Adipocyte (in vitro differentiated cells): ENCODE measurements at places on chromosomes 2 and 18.

GRCh38 chr18:30970196-30970816 is 72.2 kb downstream of the DSC3 start:
- peak; percentile 24 for DNase-seq

DNA sequence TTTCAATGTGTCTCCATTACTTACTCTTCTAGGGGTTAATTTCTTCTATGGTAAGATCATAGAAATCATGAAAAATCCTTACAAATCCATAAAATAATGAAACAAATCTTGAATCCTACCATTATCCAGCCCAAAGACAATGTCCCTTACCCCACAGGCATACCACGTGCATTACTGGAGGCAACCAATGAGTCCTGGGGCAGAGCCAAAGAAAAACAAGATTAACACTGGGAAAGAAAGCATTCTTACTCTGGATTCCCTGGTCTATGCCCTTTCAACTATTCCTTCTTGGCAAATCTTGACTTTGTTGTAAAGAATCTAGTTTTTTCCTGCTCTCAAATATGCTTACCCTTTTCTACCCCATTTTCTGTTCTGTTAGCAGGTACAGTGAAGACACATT is 3.1 kb upstream of the GALNT1 start:
- peak; percentile 34 for DNase-seq

DNA sequence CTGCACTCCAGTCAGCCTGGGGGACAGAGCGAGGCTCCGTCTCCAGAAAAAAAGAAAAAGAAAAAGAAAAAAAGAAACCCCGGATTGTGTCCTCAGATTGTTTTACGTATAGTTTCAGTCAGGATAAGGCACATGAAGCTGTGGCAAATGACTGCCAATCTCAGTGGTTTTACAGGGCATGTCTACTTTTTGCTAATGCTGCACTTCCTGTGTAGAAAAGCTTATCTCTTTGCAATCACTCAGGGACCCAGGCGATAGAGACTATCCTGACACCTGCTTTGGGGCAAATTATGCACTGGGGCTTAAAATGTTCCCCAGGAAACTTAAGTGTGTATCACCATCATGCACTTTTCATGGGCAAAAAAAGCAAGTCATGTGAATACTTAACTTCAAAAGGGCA is 103.7 kb upstream of the MEIS1 start:
- no peak for DNase-seq

DNA sequence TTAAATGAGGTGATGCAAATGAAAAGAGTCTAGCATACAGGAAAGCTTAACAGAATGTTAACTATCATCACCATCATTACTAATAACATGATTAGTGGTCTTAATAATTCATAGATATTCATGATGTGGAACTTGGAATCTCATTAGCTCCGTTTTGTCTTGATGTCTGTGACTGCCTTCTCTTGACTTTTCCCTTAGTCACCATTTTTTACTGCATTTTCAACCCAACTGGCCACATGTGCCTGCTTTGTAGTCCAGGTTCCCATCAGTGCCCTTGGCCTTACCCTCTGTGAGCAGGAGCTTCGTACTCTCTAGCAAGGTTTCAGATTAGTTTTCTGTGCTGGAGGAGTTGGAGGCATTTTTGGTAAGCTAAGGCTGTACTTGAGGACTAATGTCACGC is 47.0 kb downstream of the RAB31 start:
- DNase-seq: no peak

- peak; percentile 92 for DNase-seq
These were observed 2.9 kb upstream of the CRYBA2 start for GRCh38 chr2:218995972-218996711.

DNA sequence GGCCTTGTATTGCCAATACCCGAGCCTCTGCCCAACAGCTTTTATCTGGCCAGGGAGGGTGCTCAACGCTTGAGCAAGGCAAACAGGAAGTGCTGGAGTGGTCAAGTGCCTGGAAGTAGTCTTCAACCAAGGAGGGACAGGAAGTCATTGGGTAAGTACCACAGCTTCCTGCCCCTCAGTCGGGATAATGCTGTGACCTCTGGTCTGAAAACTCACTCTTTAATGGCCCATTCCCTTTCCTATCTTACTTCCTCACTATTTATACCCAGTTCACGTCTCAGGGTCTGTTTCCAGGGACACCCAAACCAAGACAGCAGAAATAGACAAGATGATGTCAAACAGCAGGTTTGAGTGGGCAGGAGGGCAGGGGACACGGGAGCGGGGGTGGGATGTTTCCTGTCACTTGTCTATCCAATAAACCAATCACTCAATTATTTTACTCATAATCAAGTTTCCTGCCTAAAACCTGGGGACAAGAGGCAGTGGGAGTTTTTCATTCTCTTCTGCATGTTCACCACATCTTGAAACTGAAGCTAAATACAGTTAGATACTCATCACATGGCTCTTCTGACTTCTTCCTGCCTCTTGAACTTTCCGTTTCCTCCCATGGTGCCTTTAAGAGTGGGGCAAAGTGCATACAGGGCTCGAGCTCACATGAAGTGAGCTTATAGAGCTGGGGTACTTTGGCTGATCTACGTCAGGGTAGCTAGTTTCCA is 68.9 kb upstream of the CAB39 start:
- no peak for DNase-seq

GRCh38 chr2:213696442-213696841 is 412.2 kb downstream of the SPAG16 start:
- DNase-seq: no peak

DNA sequence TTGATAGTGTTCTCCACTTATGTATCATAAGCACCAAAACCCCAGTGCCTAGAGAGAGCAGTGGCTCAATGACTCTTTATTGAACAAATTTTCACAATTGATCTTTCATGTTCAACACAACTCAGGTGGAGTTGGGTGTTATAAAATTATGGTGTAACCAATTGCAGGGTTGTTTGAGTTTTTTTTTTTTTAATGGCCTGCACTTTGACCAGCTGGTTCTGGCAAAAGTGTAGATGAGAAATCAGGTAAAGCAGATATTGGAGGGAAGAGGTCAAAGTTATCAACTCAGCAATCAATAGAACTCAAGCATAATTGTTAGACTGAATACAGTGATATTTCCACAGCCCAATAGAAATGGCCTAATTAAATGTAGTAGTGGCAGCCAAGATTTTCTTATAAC is 1386.3 kb downstream of the SUCLG1 start:
- DNase-seq: no peak

DNA sequence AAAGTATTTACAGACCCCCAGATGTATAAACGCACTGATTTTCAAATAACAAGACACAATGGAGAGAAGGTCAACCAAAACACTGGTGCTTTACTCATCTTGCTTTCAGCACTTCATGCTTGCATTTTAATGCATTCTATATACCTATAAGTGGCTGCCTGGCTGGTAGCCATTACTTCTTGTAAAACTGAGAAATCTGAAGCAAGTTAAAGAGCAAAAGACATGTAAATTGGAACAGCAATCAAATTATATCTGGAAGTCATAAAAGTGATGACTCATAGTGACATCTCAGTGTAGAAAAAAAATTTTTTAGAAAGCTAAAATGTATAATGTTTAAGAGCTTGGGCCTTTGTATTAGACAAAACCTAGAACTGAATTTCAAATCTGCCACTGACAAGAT is 106.2 kb downstream of the CCDC141 start:
- no peak for DNase-seq

DNA sequence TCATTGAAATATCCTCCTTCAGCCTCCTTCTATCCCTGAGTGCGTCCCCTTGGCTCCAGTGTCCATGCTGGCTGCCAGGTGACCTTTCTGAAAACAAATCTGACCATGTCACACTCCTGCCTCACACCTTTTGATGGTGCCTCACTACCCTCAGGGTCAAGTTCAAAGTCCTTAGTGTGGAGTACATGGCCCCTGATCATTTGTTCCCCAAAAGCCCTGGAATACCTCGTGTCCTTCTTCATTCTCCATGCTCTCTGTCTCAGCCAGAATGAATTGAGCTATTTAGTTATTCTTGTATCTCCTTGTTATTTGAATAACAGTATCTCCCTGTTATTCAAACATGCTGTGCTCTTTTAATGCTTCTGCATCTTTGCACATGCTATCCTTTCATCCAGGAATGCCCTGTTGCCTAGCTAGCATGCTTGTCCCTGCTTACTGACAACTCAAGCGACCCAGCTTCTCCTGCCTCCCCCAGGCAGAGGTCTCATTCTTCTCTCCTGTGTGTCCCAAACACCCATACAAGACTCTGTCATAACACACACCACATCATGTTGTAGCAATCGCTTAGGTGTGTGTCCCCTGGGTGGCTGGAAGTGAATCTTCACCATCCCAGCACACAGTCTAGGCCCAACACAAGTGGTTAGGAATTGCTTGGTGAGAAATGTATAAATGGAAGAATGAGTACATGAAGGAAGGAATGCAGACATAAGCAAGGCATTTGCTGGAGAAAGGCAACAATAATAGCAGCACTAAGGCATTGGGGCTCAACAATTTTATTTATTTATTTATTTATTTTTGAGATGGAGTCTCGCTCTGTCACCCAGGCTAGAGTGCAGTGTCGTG is 144.0 kb downstream of the DDX1 start:
- DNase-seq: no peak

GRCh38 chr2:582792-583528 is 94.2 kb downstream of the TMEM18 start:
- DNase-seq: no peak

- DNase-seq: no peak
These were observed 318.2 kb upstream of the SLC39A10 start for GRCh38 chr2:195338856-195339255.

GRCh38 chr18:46723856-46724415 is 32.9 kb downstream of the ST8SIA5 start:
- no peak for DNase-seq

GRCh38 chr2:239756790-239757760 is 268.1 kb downstream of the NDUFA10 start:
- DNase-seq: peak; percentile 1

GRCh38 chr18:53610957-53611356 is 613.5 kb downstream of the MBD2 start:
- DNase-seq: no peak

GRCh38 chr18:76708071-76708721 is 114.2 kb upstream of the ZNF236 start:
- no peak for DNase-seq

- DNase-seq: peak; percentile 60
These were observed 77.8 kb downstream of the RAPGEF4 start for GRCh38 chr2:172813314-172813888.

DNA sequence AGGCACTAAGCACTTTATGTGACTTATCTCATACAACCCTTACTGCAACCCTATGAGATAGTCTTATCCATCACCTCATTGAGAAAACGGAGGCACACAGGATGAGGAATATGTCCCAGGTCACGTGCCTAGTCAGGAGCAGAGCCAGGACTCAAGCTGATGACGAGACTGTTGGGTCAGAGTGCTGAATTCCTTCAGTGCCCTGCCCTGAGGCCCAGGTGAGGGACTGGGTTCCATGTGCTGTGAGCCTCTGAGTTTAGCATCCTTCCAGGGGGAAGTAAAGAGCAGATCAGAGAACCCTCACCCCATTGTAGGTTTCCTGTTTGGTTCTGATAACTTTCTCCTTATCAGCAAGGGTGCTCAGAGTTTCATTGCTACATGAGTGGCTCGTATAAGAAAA is 11.7 kb upstream of the EDAR start:
- DNase-seq: no peak

GRCh38 chr2:24957221-24957620 is 14.5 kb downstream of the DNAJC27 start:
- DNase-seq: no peak

DNA sequence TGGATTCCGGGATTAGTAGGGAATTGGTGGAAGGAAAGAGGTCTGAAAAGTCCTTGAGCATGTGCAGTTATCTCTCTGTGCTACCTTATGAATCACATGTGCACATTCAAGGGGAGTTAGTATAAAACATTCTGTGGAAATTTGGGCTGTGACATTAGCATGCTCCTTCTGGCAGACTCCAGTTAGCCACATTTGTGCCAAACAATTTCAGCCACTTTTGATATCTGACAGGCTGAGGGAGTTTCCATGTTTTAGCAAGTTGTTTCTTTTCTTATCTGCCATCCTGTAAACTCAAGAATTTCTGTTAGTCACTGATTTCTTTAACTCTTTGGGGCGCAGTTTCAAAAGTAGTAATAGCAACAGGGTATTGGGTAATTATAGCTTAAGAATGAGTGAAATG is 28.3 kb upstream of the GYPC start:
- no peak for DNase-seq

- DNase-seq: peak; percentile 38
These were observed 57.5 kb downstream of the MIB1 start for GRCh38 chr18:21798126-21798525.

DNA sequence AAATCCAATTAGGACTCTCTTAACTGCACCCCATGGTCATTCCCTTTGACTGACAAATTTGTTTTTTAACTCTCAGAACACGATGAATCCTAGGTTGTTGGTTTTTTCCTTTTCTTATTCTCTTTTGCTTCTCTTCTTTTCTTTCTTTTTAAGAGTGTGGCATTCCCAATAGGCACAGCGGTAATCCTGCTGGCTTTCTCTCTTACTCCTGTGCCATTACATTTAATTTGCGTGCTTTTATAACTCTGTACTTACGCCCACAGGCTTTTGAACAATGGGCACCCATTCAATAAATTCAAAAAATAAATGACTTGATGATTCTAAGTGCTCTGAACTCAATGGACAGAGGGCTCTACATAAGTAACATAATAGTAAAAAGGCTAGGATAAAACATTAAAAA is 189.0 kb upstream of the SMAD7 start:
- DNase-seq: no peak

GRCh38 chr2:197247083-197247482 is 63.5 kb downstream of the ANKRD44 start:
- no peak for DNase-seq

DNA sequence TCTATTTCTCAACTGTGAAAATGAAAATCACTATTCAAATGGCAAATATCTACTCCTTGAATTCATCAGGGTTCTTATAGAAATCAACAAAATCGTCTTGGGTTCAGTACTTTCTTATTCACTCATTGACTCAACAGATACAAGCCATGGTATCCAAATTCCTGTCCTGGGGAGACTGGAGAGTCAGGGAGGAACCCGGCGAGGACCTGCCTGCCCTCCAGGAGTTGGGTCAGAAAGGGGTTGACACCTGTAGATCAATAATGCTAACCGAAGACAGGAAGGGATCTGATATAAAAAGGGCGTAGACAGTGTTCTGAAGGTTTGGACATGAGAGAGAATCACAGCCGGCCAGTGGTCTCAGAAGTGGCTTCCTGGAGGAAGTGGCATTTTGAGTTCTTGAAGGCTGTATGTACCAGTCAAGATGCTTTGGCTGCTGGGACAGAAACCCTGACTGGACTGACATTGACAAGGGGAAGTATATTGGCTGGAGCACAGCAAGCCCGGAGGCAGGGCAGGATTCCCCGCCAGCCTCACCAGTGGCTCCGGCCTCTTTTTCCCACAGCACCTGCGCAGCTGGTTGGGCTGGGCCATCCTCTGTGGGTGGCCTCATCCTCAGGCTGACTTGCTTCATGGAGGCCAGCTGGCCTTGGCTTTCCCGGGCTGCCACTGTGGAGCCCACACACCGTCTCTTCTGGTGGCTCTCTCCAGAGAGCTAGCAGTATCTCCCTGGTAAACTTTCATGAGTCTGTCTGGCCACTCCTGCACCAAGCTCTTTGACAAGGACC is 3.0 kb downstream of the LRRFIP1 start:
- DNase-seq: no peak

- DNase-seq: no peak
These were observed 76.5 kb upstream of the DLX2 start for GRCh38 chr2:172179045-172179701.
